ENCODE measurements at places on chromosomes 2 and 18.

DNA sequence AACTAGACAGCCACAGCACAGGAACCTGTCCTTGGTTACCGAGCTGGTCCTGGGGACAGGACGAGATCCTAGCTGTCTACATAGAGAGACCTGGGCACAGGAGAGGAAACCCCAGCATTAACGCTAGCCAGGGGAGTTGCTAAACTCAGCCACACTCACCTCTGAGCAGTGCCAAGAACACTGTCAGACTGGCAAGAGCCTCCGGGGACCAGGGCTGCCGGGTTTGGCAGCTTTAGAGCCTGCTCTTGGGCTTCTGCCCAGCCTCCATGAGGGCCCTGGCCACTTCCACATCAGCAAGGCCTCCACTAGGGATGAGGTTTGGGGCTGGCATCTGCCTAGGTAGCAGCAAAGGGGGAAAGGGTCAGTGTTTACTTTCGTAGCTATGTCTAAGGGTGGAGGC, 6.7 kb downstream of the TMBIM1 start:
- DNase-seq = no peak

GRCh38 chr2:211331736-211332135, 775.3 kb downstream of the CPS1 start:
- DNase-seq = no peak

GRCh38 chr2:226881287-226881686, 45.4 kb downstream of the RHBDD1 start:
- no peak for DNase-seq

DNA sequence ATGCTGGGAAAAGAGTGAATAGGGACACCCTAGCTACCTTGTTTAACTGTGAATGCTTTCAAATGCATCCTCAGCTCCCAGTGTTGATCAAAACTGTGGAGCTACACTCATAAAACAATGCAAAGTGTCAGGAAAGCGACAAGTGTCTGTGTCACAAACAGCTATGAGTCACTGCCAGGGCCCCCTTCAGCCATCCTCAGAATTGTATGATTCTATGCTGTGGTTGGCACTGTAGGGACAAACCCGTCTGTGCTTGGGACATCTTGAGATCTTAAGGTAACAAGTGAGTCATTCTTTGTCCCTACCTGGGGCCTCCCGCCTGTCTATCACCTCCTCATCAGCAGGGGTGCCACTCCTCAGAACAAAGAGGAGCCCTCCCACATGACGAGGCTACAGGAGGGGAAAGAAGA, 42.4 kb downstream of the KLF7 start:
- no peak for DNase-seq

- peak; percentile 76 for DNase-seq
These were observed 80.3 kb downstream of the TSHZ1 start for GRCh38 chr18:75290737-75291358.

- no peak for DNase-seq
These were observed 138.2 kb downstream of the MBD2 start for GRCh38 chr18:54086046-54086802.

- DNase-seq = no peak
These were observed 52.5 kb downstream of the TMEM18 start for GRCh38 chr2:624551-625347.

DNA sequence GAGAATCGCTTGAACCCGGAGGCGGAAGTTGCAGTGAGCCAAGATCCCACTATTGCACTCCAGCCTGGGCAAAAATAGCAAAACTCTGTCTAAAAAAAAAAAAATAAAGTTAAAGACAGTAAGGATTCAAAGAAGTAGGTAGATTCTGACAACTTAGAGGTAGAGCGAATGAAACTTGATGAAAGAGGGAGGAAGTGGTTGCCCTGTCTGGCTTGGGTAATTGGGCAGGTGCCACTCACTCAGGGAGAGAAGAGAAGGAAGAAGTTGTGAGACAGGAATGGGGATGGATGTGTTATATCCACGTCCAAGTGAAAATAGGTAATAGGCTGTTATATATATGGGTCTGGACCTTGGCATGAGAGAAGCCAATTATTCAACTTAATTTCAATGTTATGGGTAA, 26.3 kb downstream of the NDC80 start:
- DNase-seq = no peak

DNA sequence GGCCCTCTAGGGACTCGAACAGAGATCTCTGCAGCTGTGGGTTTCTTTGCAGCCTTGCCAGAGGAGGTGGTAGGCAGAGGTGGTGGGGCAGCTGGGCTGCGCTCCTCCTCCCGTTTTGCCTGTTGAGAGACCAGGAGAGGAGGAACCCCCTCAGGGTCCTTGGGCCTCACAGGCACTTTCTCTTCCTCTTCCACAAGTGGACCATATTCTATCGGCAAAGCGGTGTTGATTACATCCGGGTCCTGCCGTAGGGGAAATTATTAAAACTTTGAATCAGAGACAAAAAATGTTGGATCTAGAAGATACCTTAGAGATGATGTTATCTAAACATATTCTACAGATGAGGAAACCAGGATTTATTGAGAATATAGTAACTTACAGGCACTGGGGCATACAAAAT, 78.5 kb downstream of the CLIP4 start:
- no peak for DNase-seq

GRCh38 chr2:207938886-207939285, 86.4 kb downstream of the PLEKHM3 start:
- no peak for DNase-seq

GRCh38 chr18:78813936-78814710, 165.5 kb upstream of the SALL3 start:
- DNase-seq = no peak

DNA sequence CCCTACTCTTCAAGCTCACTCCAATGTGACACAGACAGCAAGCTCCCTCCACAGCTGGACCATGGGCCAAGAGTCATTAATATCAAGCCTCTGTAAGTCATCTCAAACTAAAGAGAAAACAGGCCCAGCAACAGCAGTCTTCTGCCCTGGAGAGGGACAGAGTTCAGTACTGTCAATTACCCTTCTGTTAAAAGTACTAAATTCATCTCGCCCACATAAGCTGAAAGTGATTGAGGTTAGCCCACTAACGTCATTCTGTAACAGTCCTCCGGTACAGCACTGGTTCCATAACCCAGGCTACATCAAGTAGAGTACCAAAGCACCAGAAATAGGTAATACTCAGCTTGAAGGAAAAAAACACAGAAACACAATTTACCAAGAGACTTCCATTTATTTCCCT, 25.9 kb downstream of the THADA start:
- DNase-seq = no peak

DNA sequence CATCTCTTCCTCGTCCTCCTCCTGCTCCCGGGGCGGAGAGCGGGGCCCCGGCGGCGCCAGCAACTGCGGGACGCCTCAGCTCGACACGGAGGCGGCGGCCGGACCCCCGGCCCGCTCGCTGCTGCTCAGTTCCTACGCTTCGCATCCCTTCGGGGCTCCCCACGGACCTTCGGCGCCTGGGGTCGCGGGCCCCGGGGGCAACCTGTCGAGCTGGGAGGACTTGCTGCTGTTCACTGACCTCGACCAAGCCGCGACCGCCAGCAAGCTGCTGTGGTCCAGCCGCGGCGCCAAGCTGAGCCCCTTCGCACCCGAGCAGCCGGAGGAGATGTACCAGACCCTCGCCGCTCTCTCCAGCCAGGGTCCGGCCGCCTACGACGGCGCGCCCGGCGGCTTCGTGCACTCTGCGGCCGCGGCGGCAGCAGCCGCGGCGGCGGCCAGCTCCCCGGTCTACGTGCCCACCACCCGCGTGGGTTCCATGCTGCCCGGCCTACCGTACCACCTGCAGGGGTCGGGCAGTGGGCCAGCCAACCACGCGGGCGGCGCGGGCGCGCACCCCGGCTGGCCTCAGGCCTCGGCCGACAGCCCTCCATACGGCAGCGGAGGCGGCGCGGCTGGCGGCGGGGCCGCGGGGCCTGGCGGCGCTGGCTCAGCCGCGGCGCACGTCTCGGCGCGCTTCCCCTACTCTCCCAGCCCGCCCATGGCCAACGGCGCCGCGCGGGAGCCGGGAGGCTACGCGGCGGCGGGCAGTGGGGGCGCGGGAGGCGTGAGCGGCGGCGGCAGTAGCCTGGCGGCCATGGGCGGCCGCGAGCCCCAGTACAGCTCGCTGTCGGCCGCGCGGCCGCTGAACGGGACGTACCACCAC, 2.1 kb downstream of the GATA6 start:
- DNase-seq = no peak

- no peak for DNase-seq
These were observed 60.0 kb downstream of the SLC16A14 start for GRCh38 chr2:230008708-230009066.

DNA sequence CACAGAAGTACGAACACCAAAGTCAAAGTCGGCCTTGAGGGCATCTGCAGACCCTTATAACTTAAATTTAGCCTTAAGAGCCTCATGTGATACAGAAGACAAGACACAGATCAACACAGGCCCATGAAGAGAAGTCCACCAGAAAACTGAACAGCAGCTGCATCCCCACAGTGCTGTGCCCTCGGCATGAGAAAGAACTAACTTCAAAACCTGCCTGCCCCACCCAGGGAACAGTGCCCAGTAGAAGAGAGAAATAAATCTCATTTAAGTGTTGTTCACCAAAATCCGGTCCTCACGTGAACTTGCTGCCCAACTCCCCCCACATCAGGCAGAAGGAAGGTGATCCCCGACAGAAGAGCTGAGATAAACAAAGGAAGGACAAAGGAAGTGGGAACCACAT, 73.7 kb downstream of the PXDN start:
- no peak for DNase-seq

GRCh38 chr2:197560146-197560665, 44.3 kb downstream of the MOB4 start:
- no peak for DNase-seq

- DNase-seq = no peak
These were observed 319.2 kb downstream of the GULP1 start for GRCh38 chr2:188610827-188611226.

GRCh38 chr18:78309307-78309706, 670.3 kb upstream of the SALL3 start:
- no peak for DNase-seq

- DNase-seq = no peak
These were observed 85.3 kb downstream of the METTL4 start for GRCh38 chr18:2485983-2486382.

DNA sequence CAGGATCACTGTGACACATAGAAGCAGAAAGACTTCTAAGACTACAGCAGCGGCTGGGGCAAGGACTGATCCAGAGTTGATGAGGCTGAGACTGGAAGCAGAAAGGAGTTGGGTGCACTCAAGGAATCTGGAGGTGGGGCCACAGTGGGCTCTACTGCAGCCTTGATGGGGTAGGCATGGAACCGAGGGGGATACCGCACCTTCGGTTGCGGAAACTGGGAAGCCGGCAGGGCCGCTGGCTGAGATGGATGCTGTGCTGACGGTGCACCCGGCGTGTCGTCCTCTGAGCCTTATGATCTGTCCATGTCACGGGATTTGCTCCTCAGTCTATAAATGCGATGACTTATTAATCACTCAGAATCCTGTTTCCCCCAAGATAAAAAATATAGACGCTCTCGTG, 473.5 kb upstream of the MYT1L start:
- DNase-seq = no peak

- DNase-seq = no peak
These were observed 38.4 kb downstream of the NPPC start for GRCh38 chr2:231887756-231888155.

Measured in NCI-H1930 (cell line).